Mononuclear cell (primary cell): ENCODE measurements at places on chromosomes 2 and 18. TPM values are rescaled to one million over a fixed set of nuclear protein-coding genes. Genes with fewer than 3 reads are reported as not detected.

The ECEL1 gene
- not detected for total RNA-seq

The C2orf78 gene
- not detected for total RNA-seq

The ADI1 gene
- total RNA-seq, result 25.6 TPM

The ALLC gene
- total RNA-seq, result not detected

The RNF152 gene
- total RNA-seq, result 0.73 TPM

The WNT6 gene
- total RNA-seq, result not detected

The DSG2 gene
- total RNA-seq, result 0.21 TPM
